Activated naive CD4-positive, alpha-beta T cell treated with anti-CD3 and anti-CD28 coated beads for 36 hours (primary cell): ENCODE measurements at places on chromosomes 7 and 10.

GRCh38 chr10:11861811-11862428 is 38.8 kb downstream of the PROSER2 start:
- H3K27me3 ChIP-seq, result no peaks in the 10 kb centered on the region
- no peaks in the 10 kb centered on the region for H3K36me3 ChIP-seq
- H3K4me1 ChIP-seq, result peaks cover 19% of the 10 kb centered on the region

GRCh38 chr10:70174058-70174741 is 3.9 kb upstream of the SAR1A start:
- no peaks in the 10 kb centered on the region for H3K36me3 ChIP-seq
- peak; percentile 72 for DNase-seq
- no peak overlapping the region for H3K4me3 ChIP-seq
- H3K27ac ChIP-seq, result peak overlapping the region; percentile 69

- peak; percentile 52 for DNase-seq
- peaks cover 25% of the 10 kb centered on the region for H3K4me1 ChIP-seq
- H3K27me3 ChIP-seq, result no peaks in the 10 kb centered on the region
These were observed 566 bp downstream of the ASNS start for GRCh38 chr7:97871659-97872024.

GRCh38 chr7:131897016-131897789 is 340.8 kb upstream of the PODXL start:
- H3K27me3 ChIP-seq, result peaks cover 9% of the 10 kb centered on the region
- H3K36me3 ChIP-seq, result no peaks in the 10 kb centered on the region
- H3K4me3 ChIP-seq, result no peak overlapping the region
